ENCODE measurements at places on chromosomes 5 and 9.

DNA sequence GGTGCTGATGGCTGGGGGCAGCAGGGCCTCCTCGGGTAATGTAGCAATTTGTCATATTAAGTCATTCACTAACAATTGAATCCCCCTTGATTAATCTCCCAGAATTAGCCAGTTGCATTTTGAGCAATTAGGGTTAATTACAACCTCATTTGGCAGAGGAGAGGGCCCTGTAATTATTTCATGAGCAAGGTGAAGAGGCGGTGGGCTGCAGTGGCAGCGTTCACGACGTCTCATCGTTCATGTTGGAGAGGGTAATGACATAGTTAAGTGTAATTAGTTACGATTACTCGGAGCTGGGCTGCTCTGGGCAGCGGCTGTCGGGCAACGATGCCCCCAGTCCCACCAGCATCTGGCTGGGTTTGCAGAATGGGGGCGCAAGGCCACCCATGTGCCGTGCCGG lies 46.0 kb downstream of the NEK6 start:
- DNase-seq = no peak

DNA sequence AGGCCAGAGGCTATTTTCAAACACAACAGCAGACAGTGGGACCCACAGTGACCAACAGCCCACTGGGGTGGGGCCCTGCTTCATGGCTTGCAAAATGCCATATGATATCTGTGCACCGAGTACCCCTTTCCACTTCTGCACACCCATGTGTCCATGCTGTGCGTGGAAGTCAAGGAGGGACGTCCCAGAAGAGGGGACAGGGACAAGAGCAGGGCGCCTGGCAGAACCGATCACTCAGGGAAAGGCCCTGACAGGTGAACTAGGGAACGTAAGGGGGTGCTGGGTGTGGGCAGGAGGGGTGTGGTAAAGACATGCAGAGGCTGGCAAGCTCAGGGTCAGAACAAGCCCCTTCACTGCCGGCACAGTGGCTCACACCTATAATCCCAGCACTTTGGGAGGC lies 7.6 kb upstream of the TTLL11 start:
- no peak for DNase-seq

DNA sequence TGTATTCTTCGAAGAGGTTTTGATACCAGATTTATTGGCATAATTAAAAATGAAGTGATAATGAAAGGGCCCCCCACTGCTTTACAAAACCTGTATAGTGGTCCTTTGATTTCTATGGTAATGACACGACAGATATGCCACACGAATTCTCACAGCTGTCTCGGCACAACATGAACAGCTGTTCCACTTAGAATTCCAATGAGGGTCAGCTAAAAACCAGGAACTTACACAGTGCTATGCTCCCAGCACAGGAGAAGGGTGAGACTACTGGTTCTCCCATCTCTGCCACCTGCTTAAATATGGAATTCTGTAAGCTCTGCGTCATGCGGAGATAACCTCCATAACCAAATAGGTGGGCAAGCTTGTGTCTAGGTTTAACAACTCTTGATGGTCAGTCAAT lies 183.0 kb upstream of the EFNA5 start:
- no peak for DNase-seq

DNA sequence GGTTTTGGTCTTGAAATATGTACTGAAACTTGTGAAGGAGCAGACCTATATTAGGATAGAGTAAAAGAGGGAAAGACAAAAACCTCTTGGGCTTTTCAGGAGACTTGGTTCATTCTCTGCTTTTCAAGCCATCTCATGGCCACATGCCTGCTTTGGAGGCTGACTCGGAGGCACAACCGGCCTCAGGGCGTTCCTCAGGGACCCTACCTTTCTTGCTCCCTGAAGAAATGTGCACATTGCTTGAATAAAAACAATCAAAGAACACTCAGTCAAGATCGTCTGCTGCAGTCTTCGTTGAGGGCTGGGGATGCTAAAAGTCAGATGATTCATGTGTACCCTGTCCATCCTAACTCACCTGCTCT lies 994 bp downstream of the IRGM start:
- no peak for DNase-seq

DNA sequence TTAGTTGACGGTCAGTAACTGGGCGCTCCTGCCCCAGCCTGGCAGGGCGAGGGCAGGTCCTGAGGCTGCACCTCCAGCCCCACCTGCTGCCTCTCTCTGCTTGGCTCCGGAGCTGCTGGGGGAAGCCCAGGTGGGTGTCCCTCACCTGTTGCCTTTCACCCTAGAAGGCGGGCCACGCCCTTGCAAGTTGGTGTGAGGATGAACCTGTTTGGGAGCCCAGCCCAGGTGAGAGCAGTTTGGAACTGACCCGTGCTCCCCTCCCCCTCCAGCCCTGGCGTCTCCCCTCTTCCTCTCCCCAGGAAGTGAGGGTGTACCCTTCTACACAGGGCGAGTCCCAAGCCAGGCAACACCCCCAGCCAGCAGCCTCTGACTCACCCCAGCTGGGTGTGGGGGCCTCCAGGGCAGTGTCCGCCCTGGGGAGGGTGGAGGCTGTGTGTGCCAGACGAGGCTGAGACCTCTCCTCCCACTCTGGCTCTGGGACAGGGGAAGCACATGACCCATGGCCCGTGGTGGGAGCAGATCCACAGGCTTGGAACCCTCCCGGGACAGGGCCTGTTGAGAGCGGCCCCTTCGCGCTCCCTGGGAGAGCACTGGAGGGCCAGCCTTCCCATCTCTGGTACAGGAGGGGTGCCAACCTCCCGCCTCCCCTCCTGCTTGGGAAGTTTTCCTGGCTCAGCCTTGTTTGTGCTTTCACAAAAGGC lies 10.4 kb downstream of the LRRC8A start:
- DNase-seq = no peak

DNA sequence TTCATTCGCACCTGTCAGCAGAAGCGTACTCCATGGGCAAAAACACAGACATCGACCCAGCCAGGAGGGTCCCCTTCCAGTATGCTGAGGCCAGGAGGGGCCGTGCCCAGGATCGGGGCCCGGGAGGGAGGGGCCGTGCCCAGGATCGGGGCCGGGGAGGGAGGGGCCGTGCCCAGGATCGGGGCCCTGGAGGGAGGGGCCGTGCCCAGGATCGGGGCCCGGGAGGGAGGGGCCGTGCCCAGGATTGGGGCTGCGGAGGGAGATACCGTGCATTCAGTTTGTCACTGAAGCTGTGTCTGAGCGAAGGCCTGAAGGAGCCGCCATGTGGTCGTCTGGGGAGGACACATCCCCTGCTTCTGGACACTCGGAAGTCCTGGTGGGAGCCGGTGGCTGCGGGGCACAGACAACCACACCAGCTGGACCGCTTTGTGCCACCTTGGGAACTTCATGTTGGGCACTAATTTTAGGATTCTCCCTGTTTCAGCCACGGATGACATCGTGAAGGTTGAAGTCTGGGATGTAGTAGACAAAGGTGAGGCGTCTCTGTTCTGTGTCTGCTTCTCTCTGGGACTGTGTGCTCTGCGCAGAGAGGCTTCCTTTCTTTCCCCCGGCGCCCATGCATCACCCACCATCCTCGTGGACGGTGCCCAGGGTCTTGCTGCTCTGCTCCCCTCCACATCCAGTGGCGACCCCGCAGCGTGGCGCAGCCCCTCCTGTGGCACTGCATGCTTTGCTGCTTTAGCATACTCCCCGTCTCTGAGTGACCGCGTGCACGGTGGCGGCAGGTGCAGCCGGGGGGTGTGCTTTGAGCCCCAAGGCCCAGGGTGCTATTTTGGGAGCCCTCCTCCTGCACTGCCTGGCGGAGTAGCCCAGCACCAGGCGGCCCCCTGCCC lies 16.7 kb upstream of the AJM1 start:
- no peak for DNase-seq

GRCh38 chr5:1137567-1138444 lies 25.9 kb upstream of the SLC12A7 start:
- DNase-seq = no peak

DNA sequence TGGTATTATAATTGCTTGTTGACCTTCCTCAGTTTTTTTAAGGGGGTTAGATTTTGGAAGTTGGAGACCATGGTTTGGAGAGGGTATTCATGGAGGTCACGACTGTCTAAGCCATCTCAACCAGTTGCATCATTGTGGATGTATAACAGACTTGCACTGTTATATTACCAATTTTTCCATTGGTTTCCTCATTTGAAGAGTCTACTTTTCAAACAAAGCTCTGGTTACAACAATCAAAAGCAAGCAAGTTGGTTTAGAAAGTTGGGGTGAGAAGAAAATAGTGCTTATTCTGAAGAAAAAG lies 103.3 kb downstream of the RPS23 start:
- no peak for DNase-seq

- DNase-seq = no peak
Measured at GRCh38 chr5:103411711-103412110, 150.9 kb downstream of the NUDT12 start.

DNA sequence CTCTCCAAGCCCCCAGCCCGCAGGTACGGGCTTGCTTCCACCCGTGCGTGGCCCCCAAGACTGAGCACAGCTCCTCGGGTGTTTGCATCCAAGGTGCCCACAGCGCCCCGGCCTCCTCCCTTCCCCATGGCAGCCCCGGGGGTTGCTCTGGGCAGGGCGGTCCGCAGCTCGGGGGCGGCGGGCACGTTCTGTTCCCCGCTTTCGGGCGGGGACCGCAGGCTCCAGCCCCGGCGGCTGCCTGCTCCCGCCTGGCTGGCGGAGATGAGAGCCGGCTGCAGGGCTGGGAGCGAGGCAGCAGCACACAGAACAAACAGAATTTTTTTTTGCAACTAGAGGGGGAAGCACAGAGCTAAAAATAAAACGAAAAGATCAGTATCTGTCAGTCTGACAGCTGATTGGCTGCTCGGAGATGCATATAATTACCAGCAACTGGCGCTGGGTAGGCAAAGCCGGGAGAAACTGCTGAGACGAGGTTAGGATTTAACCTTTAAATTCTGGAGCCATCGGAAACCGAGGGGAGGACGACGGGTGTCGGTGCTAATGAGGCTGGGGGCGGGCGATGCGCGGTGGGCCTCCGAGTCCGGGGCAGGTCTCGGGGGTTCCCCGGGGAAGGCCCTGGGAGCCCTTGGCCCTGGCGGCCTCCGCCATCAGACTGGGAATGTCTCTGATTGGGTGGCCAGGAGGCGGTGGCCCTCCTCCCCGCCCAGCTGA lies 142.7 kb upstream of the IER5L start:
- DNase-seq = no peak

DNA sequence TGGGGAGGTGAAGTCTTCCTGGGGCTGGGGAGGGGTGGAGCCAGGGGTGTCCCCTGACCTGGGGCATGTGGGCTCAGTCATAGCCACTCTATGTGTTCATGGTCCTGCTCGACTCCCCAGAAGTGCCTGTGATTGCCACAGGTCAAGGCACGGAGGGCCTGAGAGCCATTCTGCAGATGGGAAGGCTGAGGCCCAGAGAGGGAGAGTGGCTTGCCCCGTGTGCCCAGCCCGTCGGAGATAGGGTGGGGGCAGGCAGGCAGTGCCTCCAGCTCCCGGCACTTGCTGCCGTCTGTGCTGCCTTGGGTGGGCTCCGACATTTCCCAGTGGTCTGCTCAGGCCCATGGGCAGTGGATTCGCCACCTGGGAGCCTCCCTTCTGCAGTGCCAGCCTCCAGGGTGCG lies 74.0 kb downstream of the RXRA start:
- no peak for DNase-seq

- DNase-seq = no peak
Measured at GRCh38 chr5:178396796-178397720, 164.5 kb upstream of the PHYKPL start.

- no peak for DNase-seq
Measured at GRCh38 chr9:34987160-34987901, 2.2 kb upstream of the DNAJB5 start.

DNA sequence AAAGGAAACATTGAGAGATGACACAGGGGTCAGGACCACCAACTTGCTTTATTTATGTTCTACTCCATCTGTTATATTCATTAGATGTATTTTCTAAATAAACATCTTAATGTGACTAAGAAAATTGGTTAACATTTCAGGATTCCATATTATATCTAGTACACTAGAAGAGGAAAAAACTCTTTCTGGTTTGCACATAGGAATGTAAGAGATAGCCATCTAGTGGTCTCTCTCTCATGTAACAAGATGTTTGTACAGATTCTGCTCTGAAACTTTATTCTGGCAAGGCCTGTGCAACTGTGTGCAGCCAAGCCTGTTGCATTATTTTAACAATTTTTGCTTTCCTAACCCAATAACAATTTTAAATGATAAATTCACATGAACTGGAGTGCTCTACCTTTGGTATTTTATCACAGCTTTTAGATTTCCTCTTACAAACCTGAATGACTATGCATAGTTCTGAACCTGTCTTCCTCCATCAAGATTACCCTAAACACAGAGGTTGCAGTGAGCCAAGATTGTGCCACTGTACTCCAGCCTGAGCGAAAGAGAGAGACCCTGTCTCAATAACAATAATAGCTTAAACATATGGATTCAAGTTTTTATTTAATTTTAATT lies 148.2 kb downstream of the GIN1 start:
- no peak for DNase-seq

- DNase-seq = no peak
Measured at GRCh38 chr9:70679845-70680244, 265.4 kb upstream of the KLF9 start.

GRCh38 chr9:121253821-121254501 lies 14.0 kb upstream of the GSN start:
- DNase-seq = no peak

- no peak for DNase-seq
Measured at GRCh38 chr5:8861764-8862163, 684.1 kb downstream of the SEMA5A start.

- DNase-seq = no peak
Measured at GRCh38 chr9:111992523-111992922, 95.9 kb downstream of the UGCG start.

GRCh38 chr9:106963684-106964083 lies 100.7 kb downstream of the ZNF462 start:
- no peak for DNase-seq

GRCh38 chr9:115891929-115892328 lies 261.7 kb upstream of the PAPPA start:
- no peak for DNase-seq

DNA sequence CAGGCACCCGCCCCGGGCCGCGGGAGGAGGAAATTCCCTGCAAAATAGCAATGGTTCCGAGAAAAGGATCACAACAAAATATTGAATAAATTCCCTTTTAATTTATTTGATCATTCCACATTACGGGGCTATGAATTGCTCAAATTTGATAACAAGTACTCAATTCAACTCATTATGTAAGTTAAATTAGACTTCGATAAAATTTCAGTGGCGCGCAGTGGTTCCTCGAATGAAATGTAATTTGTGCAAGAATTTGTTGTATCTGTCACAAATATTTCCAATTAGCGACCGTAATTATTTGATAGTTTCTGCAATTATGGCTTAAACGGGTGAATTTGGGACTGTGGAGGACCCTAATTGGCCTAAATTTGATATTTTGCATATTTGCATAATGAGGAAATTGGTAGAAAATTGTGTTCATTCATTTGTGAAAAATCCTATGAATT lies 76.0 kb upstream of the TBCA start:
- DNase-seq = no peak

- DNase-seq = no peak
Measured at GRCh38 chr9:17064558-17064957, 70.3 kb upstream of the CNTLN start.

- DNase-seq = no peak
Measured at GRCh38 chr9:115327436-115328122, 209.6 kb upstream of the TNC start.

GRCh38 chr9:91500509-91501014 lies 76.9 kb upstream of the NFIL3 start:
- DNase-seq = no peak
